ENCODE measurements at places on chromosomes 3 and 15. TPM values are rescaled to one million over a fixed set of nuclear protein-coding genes. Genes with fewer than 3 reads are reported as not detected.

FBXO40 gene
- total RNA-seq = not detected

MAP2K5 gene
- 2.4 TPM for total RNA-seq

FGF7 gene
- total RNA-seq = 6.5 TPM

DNA sequence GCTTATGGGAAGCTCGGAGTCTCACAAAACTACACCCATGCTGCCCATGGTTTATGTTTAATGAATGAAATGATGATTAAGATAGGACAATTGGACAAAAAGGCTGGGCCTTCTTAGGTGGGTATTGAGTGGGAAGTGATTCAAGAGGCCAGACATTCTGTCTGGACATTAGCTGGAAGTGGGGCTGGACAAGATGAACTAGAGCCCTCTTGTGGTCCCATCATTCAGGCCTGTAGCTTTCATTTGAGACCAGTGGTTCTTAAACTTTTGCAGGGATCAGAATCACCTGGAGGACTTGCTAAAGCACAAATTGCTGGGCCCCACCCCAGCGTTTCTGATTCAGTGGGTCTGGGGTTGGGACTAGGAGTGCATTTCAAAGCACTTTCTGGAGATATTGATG, 290.4 kb upstream of the CTDSPL start:
- no peak for DNase-seq

DNA sequence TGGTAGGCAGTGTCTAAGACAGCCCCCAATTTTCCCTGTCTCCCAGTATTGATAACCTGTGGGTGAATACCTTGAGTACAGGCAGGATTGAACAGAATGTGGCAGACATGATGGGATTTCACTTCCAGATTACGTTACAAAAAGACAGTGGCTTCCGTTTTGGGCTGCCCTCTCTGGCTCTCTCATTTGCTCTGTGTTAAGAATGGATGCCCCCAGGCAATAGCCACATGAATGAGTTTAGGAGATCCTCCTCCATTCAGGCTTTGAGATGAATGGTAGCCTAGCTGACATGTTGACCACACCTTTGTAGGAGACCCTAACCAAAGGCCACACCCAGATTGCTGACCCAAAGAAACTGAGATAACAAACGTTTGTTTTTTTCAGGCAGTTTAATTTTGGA, 34.3 kb downstream of the UBXN7 start:
- no peak for DNase-seq

GRCh38 chr3:127260826-127261555, 26.9 kb downstream of the PRR20G start:
- no peak for DNase-seq

GRCh38 chr15:60643555-60643954, 164.6 kb upstream of the ICE2 start:
- no peak for DNase-seq

All from LHCN-M2 (cell line).